Colonic mucosa (tissue), 4 donors: ENCODE measurements at places on chromosomes 2 and 18.

DNA sequence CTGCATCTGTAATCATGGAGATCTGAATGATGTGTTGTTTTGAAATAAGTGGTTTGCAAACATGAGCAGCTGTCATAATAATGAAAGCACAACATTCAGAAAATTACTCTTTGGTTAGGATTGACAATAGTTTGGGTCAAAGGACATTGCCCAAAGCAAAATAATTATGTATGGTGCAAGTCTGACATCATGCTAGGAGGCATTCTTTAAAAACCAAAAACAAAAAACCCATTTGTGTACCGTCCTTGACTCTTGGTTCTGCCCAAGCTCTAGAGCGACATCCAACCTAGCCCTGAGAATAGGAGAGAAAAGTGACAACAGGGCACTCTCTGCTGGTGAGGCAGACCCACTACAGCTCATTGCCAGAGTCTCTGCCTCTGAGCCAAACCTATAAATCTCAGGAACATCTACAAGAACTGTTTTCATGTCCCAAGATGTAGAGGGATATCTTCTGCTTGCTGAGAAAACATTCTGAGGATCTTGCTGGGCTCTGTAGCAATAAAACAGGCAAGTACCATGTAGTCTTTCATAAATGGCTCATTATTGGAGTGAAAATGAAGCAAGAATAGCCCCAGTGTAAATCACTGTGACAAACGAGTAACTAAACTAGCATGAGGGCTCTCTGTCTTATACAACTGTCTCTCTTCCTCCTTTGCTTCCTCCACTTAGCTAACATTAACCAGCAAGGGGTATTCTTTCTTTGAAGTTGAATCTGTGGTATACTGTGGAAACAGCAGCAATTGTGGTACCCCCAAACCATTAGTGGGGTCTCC, 266.8 kb upstream of the CXCR4 start:
- peak; percentile 27 for DNase-seq

- no peak for DNase-seq
Observed at GRCh38 chr2:145541028-145541427, 1021.1 kb upstream of the ZEB2 start.

DNA sequence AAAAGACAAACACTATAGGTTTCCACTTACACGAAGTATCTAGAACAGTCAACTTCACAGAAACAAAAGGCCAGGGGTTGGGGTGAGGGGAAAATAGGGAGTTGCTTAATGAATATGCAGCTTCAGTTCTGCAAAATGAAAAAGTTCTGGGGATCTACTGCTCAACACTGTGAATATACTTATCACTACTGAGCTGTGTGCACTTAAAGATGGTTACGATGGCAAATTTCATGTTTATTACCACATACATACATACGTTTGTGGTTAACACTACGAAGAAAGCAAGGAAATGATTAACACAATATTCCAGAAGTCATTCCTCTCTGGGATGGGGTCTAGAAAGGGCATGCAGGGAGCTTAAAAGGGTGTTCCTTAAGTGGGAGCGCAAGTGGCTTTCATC, 19.3 kb downstream of the MBOAT2 start:
- no peak for DNase-seq

- no peak for DNase-seq
Observed at GRCh38 chr2:26521913-26522180, 43.9 kb upstream of the OTOF start.

DNA sequence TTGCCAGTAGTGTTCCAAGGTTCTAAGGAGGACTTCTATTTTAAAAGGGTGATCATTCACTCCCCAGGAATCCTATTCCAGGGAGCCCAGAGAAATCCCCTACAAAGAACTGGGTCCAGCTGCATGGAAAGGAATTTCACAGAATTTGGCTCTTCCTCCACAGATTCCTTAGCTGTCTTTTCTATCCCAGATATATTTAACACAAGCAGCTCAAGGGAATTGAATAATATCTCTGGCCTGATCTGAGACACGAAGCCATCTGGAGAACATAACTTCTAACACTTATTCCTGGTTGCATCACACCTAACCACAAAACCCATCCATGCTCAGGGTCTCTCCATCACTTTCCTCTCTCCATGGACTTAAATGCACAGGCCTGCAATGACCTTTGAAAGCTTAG, 306.7 kb upstream of the ACVR2A start:
- DNase-seq: no peak

GRCh38 chr2:233974530-233975071, 57.4 kb downstream of the TRPM8 start:
- DNase-seq: no peak

DNA sequence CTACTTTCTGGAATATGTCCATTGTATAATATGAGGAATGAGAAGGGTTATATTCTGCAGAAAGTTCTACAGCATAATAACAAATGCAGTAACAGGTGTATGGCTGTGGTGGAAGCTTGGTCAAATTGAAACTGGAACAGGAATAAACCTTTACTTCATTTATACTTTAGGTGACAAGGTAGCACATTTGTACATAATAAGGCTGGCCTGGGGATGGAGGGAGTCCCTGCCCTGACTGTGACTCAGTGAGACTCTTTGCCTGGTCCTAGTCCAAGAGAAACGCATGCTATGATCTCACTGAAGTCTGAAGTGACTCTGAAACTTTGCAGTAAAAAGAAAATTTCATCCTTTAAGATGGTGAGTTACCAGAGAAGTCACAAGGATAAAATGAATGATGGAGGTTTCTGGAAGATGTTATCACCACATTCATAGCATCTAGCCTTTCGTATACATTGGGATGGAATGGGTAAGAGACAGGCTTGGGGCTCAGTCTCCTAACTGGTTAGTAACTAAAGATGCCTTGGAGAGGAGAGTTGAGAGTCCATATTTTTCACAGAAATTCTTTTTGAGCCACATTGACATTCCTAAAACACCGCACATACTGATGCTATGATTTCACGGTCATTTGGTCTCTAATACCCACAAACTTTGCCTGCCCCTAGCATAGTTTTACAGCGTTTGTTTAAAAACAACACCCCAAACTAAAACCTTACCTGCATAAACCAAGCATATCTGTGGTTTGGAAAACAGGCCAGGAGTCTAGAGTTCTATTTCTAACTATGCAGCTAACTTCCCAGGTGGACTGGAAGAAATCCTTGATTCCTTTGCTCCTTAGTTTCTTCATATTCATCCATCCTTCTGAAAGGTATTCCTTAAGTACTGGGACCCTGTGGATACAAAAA, 42.4 kb upstream of the NABP1 start:
- no peak for DNase-seq

DNA sequence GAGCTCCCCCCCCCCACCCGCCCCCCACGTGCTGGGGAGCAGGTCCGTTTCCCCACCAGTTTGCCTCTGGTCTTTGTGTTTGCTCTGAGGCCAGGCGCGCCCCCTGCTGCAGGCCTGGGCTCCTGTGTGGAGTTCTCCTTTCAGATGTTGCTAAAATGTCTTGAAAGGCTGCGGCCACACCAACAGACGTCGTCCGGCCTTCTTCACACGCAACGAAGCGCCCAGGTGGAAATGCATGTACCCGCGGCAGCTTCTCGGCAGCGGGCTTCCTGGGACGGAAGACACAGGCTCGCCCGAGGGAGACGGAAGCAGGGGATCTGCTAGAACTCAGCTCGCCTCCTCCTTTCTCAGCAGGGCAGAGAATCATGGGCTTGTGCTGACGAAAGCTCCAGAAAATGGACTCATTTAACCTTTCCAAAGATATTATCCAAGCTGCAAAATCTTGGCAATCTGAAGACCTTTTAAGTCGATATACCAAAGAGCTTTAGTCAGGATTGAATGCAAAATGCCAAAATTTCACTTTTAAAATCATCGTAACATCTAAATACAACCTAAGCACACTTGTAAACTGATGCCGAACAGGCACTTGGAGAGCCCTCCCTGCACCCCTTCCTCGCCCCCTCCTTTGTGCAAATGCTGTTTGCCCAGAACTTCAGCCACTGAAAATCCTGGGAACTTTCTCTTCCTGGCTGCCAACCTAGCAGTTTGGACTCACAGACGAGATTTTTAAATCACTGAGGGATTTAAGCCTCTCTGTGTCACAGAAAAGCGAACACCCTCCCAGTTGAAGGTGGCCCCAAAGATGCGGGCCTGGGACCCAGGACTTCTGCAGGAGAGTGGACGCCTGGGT, 125.5 kb upstream of the ZNF516 start:
- DNase-seq: peak; percentile 57

DNA sequence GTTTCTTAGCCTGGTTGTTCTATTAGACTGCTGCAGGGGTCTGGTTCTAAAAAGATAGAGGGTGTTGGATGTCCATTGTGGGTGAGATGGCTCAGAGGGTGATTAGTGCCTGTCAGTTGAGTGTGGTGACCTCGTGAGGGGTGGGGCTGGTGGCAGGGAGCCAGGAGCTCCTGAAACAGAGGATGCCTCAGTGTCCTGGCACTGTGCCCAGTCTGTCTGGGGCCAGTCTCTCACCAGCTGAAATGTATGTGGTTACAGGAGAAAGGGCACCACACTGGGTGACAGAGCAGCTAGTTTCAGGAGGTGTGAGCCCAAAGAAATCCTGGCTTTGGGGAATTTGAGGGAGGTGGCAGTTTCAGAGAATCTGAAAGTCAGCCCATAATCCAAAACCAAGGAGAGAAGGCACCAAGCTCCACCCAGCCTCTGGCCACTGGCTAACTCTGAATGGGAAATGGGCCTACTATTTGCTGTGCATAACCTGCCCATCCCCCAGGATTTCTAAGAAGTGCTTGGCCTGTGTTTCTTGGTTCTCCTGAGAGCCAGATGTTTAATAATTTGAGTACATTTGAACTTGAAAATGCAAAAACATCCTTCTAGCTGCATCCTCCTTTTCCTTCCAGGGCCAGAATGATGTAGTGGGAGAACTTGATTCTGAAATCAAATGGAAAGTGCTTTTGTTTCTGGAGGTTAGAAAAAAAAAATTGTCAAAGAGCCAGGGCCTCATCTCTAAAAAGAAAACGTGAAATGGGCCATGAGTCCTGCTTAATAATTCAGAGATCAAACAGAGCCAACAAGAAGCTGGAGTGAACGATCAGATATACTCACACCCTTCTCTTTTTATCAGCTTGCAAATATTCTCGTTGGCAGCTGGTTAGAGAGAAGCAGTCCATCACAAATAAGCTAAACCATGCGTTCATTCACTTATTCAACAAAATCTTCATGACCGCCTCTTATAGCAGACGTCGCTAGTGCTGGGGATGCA, 92.3 kb downstream of the B3GNT2 start:
- DNase-seq: peak; percentile 70

- no peak for DNase-seq
Observed at GRCh38 chr2:44163777-44164176, 4.9 kb upstream of the PPM1B start.

- DNase-seq: no peak
Observed at GRCh38 chr2:211306929-211307328, 750.5 kb downstream of the CPS1 start.

- no peak for DNase-seq
Observed at GRCh38 chr2:40303746-40304145, 148.1 kb downstream of the SLC8A1 start.

GRCh38 chr2:241788135-241788534, 11.5 kb downstream of the GAL3ST2 start:
- no peak for DNase-seq

DNA sequence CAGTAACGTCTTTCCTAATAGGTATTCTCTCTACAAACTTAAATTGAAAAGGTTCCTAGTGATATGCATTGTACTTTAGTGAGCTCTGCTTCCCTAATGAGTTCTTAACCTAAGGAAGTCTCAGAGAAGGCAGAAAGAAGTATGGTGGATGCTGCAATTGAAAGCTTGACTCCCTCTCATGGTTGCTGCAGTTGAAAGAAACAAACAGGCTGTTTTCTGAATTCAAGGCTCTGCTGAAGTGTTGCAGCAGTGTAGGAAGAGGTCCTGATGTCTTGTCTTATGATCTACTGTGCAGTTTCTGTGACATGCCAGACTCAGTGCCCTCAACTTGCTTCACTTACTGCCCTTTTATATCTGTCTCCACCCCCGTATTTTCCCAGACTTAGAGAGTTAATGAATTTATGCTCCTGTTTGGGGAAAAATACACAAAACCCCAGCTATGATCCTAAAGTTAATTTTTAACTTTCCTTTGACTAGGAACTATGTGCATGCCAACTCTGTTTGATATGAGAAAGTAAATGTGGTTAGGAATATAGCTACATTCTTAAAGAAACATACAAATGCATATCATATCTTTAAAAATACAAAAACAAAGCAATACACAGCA, 655.3 kb upstream of the FAM98A start:
- no peak for DNase-seq

- DNase-seq: no peak
Observed at GRCh38 chr2:201795607-201796477, 10.5 kb upstream of the CDK15 start.

DNA sequence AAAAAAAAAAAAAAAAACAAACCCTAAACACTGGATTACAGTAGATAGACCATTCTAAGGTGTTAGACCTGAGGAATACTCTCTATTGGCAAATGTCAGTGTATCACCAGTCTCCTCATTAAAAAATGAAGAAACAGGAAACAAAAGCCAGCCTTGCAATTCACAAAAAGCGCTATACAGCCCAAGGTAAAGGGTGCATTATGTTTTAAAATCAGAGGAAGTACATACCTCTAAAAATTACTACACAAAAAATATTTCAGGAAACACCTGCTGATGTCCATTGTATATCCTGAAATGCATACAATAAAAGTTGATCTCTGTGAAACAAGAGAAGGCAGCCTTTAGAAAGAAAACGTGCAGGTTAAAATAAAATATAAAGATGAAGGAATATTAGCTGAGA, 54.9 kb upstream of the TSPYL6 start:
- DNase-seq: no peak

DNA sequence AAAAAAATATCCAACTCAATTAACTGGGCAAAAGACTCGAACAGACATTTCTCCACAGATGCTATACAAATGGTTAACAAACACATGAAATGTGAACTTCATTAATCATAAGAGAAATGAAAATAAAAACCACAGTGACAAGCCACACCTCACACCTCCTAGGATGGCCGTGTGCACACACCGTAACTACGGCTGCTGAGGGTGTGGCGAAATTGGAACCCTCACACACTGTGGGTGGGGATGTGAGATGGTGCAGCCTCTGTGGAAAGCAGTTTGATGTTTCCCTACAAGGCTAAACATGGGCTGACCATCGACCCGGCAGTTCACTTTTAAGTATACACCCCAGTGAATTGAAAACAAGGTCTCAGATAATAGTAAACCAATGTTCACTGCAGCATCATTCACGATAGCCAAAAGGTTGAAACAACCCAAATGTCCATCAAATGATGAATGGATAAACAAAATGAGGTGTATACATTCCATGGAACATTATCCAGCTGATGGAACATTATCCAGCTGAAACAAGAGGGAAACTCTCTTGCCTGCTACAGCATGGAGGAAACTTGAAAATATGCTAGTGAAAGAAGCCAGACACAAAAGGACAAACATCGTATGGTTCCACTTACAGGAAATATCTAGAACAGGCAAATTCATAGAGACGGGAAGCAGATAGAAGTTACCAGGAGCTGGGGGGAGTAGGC, 32.2 kb downstream of the ZAP70 start:
- DNase-seq: no peak

DNA sequence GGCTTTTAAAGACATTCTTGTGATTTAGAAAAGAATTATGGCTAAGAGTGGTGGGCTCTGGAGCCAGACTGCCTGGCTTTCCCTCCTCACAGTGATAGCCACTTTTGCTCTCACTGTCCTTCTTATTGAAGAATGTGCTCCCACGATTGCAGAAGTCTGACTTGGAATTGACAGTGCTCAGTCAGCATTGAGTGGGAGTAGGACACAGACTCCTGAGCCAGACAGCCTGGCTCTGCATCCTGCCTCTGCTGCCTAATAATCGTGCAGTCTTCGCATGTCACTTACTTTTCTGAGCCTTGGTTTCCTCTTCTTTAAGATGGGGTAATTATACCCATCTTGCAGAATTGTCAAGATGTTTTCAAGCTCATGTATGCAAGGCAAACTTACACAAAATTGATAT, 23.3 kb downstream of the SPATS2L start:
- no peak for DNase-seq
